ENCODE measurements at places on chromosomes 5 and 9.

DNA sequence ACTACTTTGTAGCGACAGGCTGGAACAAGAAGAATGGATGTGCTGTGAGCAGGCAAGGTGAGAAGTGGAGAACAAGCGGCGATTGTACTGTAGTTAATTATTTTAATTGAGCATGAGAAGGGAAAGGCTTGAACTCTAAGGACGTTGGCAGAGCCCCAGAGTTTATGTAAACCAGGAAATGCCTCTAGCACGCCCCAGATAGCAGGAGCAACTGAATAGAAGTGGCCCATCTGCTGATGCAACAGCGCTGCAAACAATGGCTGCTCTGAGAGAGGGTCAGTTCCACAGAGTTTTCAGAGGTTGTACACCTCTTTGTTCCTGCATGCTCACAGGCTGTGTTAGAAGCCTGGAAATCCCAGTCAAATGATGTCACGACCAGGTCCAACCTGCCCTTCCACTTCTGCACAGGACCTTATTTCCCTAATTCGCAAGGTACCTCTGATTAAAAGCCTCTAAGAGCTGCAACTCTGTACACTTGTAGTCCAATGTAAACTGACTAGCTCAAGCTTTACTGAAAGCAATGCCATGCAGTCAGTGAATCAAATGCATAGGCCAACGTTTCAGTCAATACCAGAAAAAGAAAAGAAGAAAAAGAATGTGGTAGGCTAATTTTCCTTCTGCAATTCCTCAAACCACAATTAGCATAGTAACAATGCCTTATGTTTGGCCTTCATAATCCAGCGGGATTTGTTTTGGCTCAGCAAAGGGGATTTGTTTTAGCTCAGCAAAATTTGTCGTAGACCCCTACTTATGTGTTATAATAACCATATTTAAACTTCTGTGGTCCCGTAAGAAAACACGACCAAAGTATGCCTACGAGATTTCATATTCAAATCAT is 119.6 kb upstream of the RETREG1 start:
- DNase-seq: no peak

DNA sequence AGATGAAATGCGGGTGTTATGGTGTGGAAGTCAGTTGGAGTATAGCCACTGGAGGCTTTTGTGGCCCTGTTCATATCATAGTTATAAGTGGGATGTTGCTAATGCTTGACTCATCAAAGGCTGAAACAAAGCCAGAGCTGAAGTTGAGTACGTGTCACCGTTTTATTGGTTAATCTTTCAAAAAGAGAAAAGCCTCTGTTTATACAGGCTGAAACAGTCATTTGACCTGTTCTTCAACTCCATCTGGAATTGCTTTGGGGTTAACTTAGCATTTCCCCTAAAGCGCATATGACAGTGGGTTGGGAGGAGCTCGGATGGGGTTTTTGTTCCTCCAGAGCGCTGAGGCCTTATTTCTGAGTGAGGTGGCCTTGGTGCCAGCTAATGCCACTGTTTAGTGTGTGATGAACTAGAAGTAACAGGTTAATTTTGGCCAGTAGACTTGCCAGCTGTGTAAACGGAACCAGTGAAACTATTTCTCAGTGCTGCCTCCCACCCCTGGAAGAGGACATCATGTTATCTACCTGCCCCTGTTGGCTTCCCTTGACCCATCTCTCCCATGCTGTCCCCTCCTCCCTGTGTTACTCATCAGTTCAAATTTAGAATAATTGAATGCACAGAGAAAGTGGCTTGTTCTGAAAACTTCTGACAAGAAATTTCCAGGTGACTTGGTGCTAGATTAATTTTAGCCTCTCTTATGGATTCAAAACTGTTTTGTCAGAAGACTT is 34.2 kb downstream of the MTAP start:
- no peak for DNase-seq

GRCh38 chr5:97095318-97095732 is 47.1 kb downstream of the LIX1 start:
- no peak for DNase-seq

DNA sequence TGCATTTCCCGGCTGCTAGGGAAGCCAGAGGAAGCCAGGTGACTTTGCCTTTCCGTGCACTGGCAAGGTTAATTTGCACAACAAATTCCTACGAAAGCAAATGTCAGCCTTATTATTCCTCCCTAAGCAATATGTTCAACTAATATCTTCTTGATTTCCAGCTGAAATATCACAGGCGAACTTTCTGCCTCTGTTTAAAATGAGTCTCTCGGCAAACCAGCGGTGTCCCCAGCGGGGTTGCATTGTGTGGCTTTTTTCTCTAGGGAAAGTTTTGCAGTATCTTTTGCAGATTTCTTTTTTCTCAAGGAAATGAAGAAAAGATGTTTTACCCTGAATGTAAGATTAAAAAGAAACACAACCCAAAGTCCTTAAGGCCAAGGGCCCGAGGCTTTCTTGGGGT is 1.9 kb downstream of the DBH start:
- no peak for DNase-seq

DNA sequence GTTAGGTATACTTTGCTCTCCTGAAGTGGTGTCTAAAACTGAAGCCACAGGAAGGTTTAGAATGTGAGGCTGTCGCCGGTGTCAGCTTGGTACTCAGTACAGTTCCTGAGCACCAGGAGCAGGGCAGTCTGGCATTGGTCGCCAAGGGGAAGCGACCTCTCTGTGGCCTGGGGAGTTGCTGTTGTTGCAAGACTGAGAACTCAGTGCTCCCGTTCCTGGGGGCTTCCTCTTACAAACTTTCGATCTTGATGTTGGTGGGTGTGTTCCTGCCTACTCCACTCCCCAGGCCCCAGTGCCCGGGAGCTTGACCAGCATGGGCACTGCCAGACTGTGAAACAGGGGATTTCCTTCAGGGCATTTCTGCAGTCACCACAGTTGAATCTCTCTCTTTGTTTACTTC is 52.4 kb upstream of the PPARGC1B start:
- DNase-seq: no peak

- no peak for DNase-seq
These were observed 101.0 kb downstream of the ZNF608 start for GRCh38 chr5:124645396-124645795.

DNA sequence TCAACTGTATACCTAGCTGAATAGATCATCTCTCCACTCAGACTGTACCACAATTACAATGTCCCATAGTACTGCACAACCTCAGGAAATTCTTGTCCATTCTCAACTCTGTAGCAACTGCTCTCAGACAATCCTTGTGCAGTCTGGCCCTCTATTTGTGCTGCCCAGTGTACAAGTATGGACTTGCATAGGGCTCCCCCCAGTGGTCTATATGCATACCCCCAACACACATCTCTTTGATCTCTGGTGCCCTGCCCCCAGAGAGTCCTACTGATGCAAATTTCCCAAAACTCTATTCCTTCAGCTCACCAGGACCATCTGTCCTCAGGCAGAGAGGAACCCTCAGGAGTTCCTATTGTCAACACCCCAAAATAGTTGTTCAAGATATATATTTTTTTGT is 205.3 kb downstream of the SLCO4C1 start:
- no peak for DNase-seq

DNA sequence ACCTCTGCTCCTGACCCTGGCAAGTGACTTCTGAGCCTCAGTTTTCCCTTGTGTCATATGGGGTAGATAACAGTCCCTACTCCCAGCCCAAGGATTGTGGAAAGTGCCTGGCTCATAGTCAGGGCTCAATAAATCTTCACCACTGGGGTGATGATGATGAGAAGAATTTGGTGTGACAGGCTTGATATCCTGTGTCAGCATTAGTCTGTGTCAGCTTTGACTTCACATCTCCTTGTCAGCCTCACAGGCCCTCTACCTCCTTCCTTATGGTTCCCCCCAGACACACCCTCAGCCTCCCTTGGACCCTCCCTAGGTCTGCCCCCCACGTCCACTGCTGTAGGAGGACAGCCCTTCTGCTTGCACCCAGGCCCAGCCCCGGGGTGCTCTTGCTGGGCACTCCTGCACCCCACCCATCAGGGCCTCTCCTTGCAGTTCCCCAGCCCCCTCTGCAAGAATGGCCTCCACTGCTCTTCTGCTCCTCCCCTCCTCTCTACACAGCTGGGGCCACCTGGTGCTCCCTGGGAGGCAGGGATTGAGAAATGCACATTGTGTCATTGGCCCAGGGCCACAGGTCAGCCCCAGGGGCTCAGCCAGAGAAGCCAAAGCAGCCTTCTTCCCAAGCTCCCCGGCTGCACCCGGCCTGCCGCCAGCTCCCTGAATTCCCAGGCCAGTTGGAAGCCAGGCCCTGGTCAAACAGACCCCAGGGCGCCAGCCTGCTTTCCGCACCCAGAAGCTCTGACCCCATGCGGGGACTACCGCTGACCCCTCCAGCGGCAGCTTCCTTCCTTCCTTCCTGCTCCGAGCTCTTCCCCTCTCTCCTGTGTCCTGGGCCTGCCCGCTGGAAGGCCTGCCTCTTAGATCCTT is 7.7 kb downstream of the FGFR4 start:
- DNase-seq: no peak

DNA sequence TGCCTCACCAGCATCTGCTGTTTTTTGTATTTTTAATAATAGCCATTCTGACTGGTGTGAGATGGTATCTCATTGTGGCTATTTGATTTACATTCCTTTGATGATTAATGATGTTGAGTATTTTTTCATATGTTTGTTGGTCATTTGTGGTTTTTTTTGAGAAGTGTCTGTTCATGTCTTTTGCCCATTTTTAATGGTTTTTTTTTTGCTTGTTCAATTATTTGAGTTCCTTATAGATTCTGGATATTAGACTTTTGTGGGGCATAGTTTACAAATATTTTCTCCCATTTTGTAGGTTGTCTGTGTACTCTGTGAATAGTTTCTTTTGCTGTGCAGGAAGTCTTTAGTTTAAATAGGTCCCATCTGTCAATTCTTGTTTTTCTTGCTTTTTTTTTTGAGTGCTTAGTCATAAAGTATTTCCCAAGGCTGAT is 148.1 kb downstream of the NPR3 start:
- DNase-seq: no peak

DNA sequence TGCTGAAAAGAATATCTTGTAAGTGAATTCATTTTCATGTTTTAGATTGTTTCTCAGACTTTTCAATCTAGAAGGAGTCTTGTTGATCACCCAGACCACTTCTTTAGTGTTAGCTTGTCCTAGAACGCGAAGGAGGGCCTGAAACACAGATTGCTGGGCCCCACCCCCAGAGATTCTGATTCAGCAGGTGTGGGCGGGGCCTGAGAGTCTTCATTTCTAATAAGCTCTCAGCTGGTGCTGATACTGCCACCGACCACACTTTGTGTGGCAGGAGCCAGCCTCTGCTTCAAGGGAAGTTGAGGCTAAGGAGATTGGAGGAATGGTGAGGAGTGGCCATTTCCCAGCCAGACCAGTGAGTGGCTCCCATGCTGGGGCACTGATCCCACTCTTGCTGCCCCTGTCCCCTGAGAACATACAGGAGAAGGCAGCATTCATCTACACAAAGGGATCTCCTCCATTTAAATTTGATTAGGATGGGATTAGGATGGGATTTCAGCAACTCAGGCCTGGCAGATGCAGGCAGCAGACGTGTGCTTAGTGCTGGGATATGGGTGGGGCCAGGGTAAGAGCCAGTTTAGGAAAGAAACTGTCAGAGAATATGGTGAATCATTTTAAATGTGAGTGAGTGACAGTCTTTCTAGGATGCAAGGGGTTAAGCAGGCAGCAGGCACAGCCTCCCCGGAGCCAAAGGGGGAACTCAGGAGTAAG is 35.9 kb downstream of the ZNF618 start:
- no peak for DNase-seq

Measured in activated CD4-positive, alpha-beta T cell treated with anti-CD3 and anti-CD28 coated beads for 1 hour (primary cell).